ENCODE measurements at places on chromosomes 5 and 9. TPM values are rescaled to one million over a fixed set of nuclear protein-coding genes. Genes with fewer than 3 reads are reported as not detected.

DNA sequence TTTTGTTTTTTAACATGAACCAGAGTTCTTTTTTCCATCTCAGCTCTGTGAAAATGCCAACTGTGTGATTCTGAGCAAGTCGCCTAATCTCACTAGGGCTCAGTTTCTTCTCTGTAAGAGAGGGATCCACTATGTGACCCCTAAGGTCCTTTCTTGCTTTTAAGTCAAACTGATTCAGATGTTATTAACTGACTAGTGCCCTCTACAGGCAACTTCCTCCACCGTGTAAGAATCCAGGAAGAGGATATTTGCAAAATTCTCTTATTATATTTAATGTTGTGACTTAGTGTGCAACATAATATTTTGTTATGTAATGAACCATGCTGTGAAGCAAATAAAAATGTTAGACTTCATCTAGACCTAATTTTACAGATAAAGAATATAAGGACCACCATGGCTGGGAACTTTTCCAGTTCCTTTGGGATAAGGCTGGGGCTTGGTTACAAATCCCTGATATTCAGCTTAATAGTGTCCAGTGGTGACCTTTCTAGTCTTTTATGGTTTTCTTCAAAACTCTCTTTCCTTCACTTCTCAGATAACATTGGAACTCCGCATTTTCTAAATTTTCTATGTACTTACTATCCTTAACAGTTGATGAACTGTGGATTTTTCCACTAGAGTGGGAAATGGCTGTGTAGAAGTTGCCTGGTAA is 244.7 kb downstream of the PIK3R1 start:
- peaks cover 21% of the 10 kb centered on the region for H3K4me1 ChIP-seq
- DNase-seq: peak; percentile 34
- no peaks in the 10 kb centered on the region for H3K27me3 ChIP-seq
- H3K27ac ChIP-seq: no peak overlapping the region

DNA sequence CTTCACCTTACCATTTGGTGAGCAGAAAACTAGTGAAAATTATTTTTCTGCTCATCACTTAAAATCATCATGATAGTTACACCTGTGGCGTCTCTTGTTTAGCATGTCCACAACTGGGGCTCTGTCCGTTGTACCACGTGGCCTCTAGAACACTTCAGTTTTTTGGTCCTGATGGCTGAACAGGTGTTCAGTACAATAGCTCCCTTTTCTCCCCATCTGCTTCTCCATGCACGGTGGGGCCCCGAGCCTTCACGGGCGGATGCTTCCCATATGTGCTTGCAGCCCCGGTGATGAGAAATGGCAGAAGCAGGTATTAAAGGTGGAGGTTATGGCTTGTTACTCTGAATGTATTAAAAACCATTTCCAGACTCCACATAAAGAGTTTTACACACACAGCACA is 304.1 kb downstream of the CWC27 start:
- no peak for DNase-seq
- no peaks in the 10 kb centered on the region for H3K36me3 ChIP-seq
- no peak overlapping the region for H3K27ac ChIP-seq
- H3K4me3 ChIP-seq: no peak overlapping the region
- H3K4me1 ChIP-seq: peaks cover 2% of the 10 kb centered on the region
- no peaks in the 10 kb centered on the region for H3K27me3 ChIP-seq

The VAV2 gene
- 3.3 TPM for total RNA-seq

DNA sequence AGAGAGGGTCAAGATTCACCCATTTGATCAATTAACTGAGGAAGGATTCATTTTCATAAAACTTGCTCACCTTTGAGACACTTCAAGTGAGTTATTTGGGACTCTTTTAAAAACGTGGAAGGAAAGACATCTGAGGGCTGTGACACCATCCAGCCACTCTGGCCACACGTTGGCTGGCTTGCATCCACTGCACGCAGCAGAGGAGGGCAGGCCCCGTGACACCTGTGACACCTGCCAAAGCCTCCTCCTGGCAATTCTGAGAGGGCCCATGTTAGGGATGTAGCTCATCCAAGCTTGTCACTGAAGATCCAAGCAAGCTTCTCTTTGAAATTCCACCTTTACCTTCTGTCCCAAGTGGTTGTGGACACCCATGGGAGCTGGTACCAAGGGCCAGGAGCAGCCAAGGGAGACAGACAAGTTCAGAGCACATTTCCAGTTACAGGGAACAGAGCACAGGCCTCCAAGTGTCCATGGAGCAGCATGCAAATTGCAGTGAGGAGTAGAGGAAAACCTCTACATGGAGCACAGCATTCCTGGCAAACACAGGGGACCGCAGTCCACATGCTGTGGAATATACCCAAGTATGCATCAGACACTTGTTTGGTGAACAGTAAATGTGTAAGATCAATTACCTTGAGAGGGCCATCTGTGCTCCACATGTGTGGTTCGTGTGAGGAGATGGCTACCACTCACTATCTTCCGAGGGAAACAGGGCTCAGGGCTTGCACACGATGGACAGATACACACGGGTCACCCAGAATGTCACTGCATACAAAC is 4.8 kb downstream of the PRSS3 start:
- no peak overlapping the region for H3K4me3 ChIP-seq
- H3K4me1 ChIP-seq: no peaks in the 10 kb centered on the region
- peaks cover 34% of the 10 kb centered on the region for H3K27me3 ChIP-seq
- no peak overlapping the region for H3K27ac ChIP-seq

The CCDC171 gene
- total RNA-seq: 3.2 TPM

The NUP188 gene
- total RNA-seq: 79.6 TPM

GRCh38 chr9:88197781-88198340 is 59.6 kb upstream of the SPATA31C2 start:
- H3K36me3 ChIP-seq: no peaks in the 10 kb centered on the region
- no peaks in the 10 kb centered on the region for H3K4me1 ChIP-seq
- H3K27me3 ChIP-seq: peaks cover 26% of the 10 kb centered on the region
- no peak for DNase-seq
- H3K4me3 ChIP-seq: no peak overlapping the region

- DNase-seq: no peak
- peaks cover 14% of the 10 kb centered on the region for H3K4me1 ChIP-seq
- no peak overlapping the region for H3K4me3 ChIP-seq
- no peak overlapping the region for H3K27ac ChIP-seq
- H3K27me3 ChIP-seq: no peaks in the 10 kb centered on the region
These were observed 27.3 kb downstream of the PPARGC1B start for GRCh38 chr5:149757197-149757947.

- peaks cover 31% of the 10 kb centered on the region for H3K27me3 ChIP-seq
- H3K27ac ChIP-seq: no peak overlapping the region
- no peak for DNase-seq
These were observed 3.1 kb downstream of the DMRTA1 start for GRCh38 chr9:22449719-22450118.

GRCh38 chr9:77063645-77064285 is 44.3 kb downstream of the FOXB2 start:
- no peak for DNase-seq
- H3K4me1 ChIP-seq: no peaks in the 10 kb centered on the region
- no peaks in the 10 kb centered on the region for H3K36me3 ChIP-seq
- H3K27ac ChIP-seq: no peak overlapping the region
- no peak overlapping the region for H3K4me3 ChIP-seq

DNA sequence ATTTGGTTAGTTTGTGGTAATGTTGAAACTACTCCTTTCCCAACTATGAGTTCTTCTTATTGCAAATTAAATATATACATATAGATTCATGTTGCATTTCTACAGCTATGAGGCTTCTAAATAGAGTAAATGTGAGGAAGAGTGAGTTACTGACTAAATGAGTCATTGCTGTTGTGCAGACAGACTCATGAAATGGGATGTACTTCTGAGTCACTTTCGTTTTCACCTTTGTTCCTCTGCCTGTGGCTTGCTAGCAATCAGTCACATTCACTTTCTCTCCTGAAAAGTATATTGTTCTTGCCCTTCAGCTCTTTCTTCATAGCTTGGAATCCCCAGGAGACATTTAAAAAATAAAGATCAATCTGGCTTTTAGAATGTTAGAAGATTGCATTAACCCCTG is 295.5 kb upstream of the SMC2 start:
- no peaks in the 10 kb centered on the region for H3K27me3 ChIP-seq
- no peaks in the 10 kb centered on the region for H3K36me3 ChIP-seq
- no peak for DNase-seq
- H3K4me3 ChIP-seq: no peak overlapping the region
- H3K27ac ChIP-seq: no peak overlapping the region

The GLRA1 gene
- not detected for total RNA-seq

DNA sequence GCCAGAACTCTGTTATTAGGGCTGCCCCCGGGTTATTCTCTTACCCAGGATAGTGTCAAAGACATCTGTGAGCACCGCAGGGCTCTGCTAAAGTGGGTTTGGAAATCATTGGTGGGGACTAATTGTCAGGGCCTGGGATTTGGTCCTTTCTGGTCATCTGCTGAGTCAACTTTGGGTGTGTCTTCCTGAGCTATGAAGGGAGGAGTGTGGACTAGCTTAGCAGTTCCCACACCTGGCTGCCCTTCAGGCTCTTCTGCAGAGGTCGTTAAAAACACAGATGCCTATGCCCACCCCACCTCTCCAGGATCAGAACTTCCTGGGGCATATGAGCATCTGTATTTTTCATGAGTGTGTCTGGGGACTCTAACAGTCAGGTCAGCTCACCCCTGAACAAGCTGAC is 352.2 kb downstream of the SLIT3 start:
- H3K27ac ChIP-seq: no peak overlapping the region
- H3K27me3 ChIP-seq: no peaks in the 10 kb centered on the region
- H3K4me3 ChIP-seq: no peak overlapping the region
- no peaks in the 10 kb centered on the region for H3K36me3 ChIP-seq

The FNIP1 gene
- 38.1 TPM for total RNA-seq

The IL5 gene
- not detected for total RNA-seq

All from naive thymus-derived CD8-positive, alpha-beta T cell (primary cell).